ENCODE measurements at places on chromosomes 1 and 21.

DNA sequence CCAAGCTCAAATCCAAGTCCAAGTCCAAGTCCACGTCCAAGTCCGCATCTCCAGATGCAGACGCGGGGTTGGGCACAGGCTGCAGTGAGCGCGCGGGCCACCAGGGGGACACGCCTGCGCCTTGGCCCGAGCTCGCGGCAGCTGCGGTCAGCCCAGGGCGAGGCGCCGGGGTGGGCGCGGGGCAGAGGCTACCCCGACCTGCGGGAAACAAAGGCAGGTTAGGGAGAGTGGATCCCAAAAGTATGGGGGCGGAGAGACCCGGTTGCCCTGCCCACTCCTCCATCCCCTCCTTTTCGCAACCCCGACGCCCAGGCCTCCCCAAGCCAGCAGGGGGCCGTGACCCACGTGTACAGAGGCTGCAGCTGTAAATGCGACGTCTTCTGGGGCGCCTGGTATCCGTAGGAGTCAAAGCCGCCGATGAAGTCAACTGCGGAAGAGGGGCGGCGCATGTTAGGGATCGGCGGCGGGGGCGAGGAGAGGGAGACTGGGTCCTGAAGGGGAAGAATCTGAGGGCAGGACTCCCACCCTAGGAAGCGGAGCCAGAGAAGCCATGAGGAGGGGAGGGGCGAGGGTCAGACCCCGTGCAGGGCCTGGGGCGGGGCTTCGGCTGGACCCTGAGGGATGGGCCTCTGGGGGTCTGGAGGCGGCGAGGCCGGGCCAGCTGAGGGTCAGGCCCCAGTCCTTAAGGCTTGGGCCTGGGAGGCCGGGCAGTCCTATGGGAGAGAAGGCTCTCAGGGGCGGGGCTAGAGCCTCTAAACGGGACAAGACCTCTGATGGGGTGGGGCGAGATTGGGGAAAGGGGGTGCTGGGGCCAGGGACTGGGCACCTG, 58.0 kb downstream of the NKAIN1 start:
- peak; percentile 37 for DNase-seq

DNA sequence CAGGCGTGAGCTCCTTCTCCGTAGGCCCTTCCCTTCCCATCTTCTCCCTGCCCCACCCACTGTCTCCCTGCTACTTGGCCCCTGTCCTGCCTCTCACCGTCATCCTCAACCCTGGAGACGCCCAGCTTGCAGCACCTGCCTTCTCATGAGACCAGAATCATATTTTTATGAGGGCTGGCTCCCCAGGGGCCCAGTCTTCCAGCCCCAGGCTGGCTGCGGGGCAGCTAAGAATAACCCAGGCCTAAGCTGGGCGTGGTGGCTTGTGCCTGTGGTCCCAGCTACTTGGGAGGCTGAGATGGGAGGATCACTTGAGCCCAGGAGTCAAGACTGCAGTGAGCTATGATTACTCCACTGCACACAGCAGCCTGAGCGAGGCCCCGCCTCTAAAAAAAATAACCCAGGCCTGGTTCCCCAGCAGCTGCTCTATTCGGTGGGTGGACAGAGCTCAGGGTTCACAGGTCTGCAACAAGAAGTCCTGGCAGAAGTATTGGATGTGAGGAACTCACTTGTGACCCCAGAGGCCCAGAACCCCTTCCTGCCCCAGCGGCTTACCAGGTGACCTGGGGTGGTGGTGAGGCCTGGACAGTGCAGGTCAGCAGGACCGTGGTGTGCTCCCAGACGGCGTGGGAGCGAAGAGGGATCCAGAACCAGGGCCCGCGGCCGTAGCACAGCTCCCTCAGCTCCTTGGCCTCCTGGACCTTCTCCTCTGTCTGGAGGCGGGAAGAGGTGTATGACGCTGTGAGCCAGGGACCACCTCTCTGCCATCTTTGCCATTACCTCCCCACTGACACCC, 6.4 kb downstream of the MYOM3 start:
- no peak for DNase-seq

DNA sequence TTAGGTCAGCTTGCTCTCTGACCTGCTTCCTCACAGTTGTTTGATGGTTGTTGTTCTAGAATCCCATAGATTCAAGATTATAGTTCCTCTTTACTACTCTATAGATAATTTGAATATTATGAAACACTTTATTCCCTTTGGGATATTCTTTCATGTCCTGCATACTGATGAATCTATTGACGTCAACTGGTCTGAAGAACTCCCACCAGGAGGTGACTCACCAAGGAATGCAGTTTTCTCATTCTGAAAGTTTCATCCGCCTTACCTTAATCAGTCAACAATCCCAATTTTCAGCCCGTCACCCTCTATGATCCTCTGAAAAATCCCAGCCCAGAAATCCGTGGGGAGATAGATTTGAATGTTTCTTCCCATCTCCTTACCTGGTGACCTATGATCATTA, 834.1 kb upstream of the PRMT6 start:
- peak; percentile 37 for DNase-seq

- no peak for DNase-seq
Observed at GRCh38 chr1:154547105-154547732, 11.2 kb downstream of the UBE2Q1 start.

- DNase-seq, result no peak
Observed at GRCh38 chr1:106768077-106768476, 288.4 kb upstream of the PRMT6 start.
